ENCODE measurements at places on chromosomes 2 and 18.
A peak's percentile ranks its signal among the peaks of the same experiment; 100 is the strongest.

- DNase-seq = no peak
Measured at GRCh38 chr2:70503896-70504295, 49.7 kb downstream of the TGFA start.

DNA sequence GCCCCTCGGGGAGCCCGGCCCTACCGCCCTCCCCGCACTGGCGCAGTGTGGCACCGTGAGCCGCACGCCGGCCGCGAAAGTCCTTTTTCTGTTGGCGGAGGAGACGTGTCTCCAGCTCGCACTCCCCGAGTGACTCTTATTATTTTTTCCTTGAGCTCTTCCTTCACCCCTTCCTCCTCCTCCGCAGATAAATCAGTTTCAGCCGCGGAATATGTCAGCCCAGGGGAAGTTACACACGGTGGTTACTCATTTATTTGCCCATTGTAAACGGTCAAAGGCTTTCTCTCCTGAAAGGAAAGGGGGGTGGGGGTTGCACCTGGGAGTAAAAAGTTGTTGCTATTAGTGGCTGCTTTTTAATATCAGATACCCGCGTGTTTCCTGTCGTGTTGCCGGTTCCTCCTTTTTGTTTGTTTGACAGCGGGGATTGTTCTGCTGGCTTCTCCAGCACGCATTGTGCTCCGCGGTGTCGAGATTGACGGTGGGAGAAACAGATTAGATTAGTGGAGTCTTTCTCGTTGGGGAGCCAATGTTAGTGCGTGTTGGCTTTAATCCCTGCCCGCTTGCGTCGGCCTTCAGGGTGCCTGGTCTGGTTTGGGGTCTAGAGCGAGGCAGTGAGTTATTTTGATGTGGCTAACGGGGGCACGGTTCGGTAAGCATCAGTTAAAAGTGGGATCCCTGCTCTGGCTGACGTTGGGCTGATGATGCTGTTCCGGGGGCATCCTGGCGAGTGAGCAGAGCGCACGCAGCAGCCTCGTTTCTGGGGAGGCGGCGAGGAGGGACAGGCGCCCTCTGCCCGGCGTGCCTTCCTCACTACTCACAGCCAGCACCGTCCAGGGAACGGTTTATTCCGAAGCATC lies 1.6 kb downstream of the CRIM1 start:
- peak; percentile 36 for DNase-seq

GRCh38 chr18:31648966-31649429 lies 35.4 kb downstream of the B4GALT6 start:
- DNase-seq = no peak

DNA sequence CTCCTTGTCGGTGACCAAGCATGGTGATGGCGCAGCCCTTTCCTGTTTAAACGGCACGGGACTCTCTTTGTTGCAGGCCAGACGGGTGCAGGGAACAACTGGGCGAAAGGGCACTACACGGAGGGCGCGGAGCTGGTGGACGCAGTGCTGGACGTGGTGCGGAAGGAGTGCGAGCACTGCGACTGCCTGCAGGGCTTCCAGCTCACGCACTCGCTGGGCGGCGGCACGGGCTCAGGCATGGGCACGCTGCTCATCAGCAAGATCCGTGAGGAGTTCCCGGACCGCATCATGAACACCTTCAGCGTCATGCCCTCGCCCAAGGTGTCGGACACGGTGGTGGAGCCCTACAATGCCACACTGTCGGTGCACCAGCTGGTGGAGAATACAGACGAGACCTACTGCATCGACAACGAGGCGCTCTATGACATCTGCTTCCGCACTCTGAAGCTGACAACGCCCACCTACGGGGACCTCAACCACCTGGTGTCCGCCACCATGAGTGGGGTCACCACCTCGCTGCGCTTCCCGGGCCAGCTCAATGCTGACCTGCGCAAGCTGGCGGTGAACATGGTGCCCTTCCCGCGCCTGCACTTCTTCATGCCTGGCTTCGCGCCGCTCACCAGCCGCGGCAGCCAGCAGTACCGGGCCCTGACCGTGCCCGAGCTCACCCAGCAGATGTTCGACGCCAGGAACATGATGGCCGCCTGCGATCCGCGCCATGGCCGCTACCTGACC lies 17.1 kb downstream of the TUBB6 start:
- DNase-seq = no peak

DNA sequence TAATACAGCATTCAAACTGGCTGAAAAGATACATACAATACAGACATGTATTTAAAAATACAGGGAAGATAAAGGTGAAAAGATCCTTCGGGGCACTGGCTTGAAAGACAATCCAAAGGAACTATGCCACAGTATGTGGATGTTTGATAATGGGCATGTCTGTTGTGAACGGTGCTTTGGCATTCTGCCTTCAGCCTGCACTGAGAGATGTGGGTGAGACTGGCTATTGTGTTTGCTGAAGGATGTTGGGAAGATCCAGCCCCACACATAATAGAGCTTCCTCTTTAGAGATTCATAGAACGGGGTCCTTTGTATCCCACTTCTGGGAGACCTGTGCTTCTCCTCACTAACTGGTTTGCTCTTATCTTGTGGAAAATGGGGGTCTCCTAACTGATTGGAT lies 65.1 kb upstream of the CXCR4 start:
- DNase-seq = no peak

DNA sequence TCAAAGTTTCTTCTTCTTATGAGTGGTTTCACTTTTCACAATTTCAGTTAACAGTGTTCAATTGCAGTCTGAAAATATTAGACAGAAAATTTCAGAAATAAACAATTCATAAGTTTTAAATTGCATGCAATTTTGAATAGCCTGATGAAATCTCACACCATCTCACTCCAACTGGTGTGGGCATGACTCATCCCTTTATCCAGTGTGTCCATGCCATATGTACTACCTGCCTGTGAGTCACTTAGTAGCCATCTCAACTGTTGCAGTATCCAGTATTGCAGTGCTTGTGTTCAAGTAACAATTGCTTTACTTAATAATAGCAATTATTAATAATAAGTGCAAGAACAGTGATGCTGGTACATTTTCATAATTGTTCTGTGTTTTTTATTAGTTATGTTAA lies 1202.5 kb downstream of the DSC3 start:
- no peak for DNase-seq

GRCh38 chr2:221102896-221103688 lies 469.0 kb downstream of the EPHA4 start:
- DNase-seq = no peak

- no peak for DNase-seq
Measured at GRCh38 chr2:24077535-24077877, 1.4 kb upstream of the SF3B6 start.

GRCh38 chr2:54735636-54736035 lies 12.2 kb downstream of the EML6 start:
- no peak for DNase-seq

DNA sequence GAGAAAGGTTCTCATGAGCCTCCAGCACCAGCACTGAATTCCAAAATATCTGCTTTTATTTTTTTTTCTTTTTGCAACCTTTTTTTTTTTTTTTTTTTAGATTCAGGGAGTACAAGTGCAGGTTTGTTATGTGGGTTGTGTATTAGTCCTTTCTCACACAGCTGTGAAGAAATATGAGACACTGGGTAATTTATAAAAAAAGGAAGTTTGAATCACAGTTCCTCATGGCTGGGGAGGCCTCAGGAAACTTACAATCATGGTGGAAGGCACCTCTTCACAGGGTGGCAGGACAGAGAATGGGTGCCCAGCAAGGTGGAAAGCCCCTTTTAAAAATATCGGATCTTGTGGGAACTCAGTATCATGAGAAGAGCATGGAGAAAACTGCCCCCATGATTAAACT lies 7.9 kb upstream of the TMX3 start:
- DNase-seq = no peak

- peak; percentile 81 for DNase-seq
Measured at GRCh38 chr2:234292205-234292961, 204.5 kb downstream of the ARL4C start.

GRCh38 chr18:34956663-34957062 lies 84.5 kb upstream of the MAPRE2 start:
- no peak for DNase-seq

DNA sequence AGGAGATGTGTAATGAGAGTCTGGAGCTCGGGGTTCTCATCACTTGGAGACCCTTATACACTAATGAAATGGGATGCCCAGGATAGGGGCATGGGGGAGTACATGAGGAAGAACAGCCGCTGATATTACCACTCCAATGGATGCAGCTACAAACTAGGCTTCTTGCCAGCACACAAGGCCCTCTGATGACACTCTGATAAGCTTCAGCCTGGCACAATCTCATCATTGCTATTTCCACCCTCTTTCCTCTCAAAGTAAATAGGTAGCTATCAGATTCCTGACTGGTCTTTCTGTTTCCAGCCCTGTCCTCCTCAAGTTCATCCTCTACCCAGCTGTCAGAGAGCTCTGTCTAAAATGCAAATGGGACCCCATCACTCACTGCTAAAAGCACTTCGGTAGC lies 103.0 kb downstream of the GPR39 start:
- no peak for DNase-seq

DNA sequence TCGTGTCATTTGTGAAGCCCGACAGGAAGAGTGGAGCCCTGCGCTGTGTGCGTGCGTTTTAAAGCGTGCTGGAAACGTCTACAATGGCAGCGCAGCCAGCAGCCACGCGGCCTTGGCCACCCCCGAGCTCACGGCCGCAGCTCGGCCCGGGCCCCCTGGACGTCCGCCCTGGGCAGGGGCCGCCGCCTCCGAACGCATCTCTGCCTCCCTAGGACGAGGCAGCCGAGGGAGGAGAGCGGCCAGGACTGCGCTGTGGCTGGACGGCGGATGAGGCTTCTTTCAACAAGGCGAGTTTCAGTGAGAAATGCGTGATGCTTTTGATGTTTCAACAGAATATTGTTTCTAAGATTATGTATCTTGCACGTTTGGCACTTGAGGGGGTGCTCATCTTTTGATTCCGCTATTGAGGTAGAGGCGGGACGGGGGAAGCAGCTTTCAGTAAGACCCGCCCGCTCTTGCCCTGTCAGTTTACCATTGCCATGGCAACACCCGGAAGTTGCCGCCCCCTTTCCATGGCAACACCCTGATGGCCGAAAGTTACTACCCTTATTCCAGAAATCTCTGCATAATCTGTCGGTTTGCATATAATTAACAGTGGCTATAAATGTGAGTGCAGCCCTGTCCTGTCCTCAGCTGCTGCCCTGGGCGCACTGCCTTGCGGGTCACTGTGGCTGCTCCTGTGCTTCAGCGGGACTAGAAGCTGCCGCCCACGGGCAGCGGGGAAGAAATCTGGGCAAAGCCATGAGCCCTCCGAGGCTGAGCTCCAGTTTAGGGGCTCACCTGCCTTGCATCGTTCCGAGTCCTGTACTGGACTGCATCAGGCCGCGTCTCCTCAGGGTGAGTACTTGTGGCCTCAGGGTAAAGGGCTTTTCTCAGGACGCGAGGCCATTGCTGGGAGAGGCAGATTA lies 38.6 kb downstream of the ADNP2 start:
- peak; percentile 91 for DNase-seq

DNA sequence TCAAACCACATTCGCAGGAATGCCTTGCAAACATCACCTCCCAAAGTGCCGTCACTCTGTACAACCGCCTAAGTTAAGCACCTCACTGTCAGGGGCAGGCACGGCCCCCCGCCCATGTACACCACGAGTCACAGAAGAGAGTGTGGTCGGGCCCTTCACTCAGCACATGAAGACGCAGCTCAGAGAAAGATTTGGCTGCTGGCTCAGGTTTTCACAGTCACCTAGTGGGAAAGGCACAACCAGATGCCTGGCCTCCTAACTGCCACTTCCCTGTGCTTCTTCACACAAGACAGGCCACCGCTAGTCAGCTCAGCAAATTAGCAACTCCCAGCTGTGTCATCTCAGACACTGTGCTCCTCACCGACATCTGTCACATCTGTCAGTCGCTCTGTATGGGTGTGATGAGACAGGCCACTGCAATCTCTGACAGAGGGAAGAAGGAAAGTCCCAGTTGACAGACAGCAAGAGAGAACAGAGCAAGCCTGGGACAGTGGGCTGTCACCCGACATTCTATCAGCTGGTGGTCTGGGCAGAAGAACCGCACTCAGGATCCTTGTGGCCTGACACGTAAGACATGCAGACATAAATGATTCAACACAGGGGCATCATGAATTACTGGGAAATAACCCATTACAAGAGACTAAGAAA lies 60.8 kb downstream of the CRACDL start:
- no peak for DNase-seq

GRCh38 chr2:58680755-58681310 lies 439.7 kb upstream of the FANCL start:
- no peak for DNase-seq

GRCh38 chr18:55179835-55180234 lies 220.6 kb upstream of the CCDC68 start:
- DNase-seq = no peak

- peak; percentile 15 for DNase-seq
Measured at GRCh38 chr2:112163541-112163981, 25.4 kb downstream of the FBLN7 start.

GRCh38 chr2:23378496-23378895 lies 6.5 kb upstream of the KLHL29 start:
- DNase-seq = no peak

DNA sequence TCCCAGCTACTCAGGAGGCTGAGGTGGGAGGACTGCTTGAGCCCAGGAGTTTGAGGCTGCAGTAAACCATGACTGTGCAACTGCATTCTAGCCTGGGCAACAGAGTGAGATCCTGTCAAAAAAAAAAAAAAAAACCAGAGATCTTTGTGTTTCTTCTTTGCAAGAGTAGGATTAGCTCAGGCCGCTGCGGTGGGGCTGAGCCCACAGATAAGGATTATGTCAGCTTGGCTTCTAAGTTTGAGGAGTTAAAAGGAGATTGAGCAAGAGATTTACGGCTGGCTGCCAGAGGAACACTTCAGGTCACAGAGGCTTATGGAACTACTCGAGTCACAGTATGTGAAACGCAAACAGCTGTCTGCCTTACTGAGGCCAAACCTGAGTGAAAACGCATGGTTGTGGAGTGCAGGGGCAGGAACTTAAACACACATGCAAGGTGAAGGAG lies 146.7 kb upstream of the L3MBTL4 start:
- DNase-seq = no peak

DNA sequence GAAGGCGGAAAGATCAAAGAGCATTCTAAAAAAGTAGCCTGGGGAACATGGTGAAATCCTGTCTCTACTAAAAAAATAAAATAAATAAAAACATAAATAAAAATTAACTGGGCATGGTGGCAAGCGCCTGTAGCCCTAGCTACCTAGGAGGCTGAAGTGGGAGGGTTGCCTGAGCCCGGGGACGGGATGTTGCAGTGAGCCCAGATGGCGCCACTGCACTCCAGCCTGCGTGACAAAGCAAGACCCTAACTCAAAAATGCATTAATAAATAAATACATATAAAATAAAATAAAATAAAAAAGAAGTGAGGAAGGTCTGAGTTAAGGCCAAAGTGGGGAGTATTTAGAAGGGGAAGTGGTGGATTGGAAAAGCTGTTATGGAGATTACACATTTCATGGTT lies 1.3 kb upstream of the PSMD14 start:
- DNase-seq = no peak

- no peak for DNase-seq
Measured at GRCh38 chr2:109378682-109379081, 235.1 kb downstream of the SEPTIN10 start.

GRCh38 chr2:120632796-120633646 lies 102.6 kb upstream of the GLI2 start:
- no peak for DNase-seq

- no peak for DNase-seq
Measured at GRCh38 chr2:239257511-239257937, 143.3 kb downstream of the HDAC4 start.

- no peak for DNase-seq
Measured at GRCh38 chr2:49480520-49480919, 326.2 kb upstream of the FSHR start.

- DNase-seq = no peak
Measured at GRCh38 chr2:169362894-169363559, 693 bp upstream of the LRP2 start.

GRCh38 chr2:30216157-30216556 lies 15.2 kb upstream of the LBH start:
- DNase-seq = no peak
